H9 (cell line): ENCODE measurements at places on chromosomes 16 and 17. TPM values are rescaled to one million over a fixed set of nuclear protein-coding genes. Genes with fewer than 3 reads are reported as not detected.

DNA sequence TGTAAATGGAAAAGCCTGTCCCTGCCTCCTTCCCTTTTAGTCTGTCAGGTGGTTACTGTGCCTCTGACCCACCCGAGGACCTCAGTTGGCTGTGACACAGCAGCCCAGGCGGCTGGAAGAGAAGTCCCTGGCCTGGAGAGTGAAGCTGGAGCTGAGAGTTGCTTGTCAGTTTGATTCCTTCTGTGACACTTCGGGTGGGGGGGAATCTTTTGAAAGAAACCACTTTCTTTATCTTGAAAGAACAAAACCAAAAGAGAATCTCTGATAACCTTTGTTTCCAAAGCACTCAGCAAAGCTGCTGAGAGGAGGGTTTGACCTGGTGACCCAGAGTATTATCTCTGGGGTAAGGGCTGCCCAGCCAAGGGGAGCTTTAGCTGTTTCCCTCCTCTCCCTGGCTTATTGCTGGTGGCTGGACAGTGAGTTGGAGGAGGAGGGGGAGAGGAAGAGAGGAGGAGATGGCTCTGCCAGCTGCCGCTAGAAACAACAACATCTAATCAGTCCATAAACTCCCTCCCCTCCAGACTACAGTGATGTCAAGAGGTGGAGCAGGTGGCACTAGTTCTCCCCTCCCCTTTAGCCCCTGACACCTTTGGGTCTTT is 34.0 kb downstream of the YPEL2 start:
- no peak for DNase-seq

DNA sequence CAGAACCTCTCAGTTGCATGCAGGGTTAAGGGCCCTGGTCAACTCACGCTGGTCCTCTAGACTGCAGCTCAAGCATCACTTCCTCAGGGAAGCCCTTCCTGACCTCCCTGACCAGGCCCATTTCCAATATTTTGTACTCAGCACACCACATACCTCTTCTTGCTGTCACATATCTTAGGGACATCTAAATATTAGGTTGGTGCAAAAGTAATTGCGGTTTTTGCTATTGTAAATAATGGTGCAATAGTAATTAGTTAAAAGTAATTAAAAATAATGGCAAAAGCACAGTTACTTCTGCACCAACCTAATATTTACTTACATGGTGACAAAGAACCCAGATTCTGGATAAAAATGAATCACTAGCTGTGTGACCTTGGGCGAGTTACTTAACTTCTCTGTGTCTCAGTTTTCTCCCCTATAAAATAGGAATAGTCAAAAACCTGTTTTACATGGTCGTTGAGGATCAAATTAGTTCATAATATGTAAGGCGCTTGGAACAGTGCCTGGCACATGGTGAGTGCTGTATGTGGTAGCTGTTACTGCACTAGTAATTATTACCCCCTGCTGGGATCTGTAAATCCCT is 177.4 kb downstream of the PRKCB start:
- no peak for DNase-seq

Gene P2RX1
- total RNA-seq = 0.09 TPM in 1 of 2 replicates, not detected in the other

- DNase-seq = no peak
These were observed 5.1 kb upstream of the CISD3 start for GRCh38 chr17:38725066-38725465.

GRCh38 chr16:67436640-67437193 is 5.8 kb downstream of the HSD11B2 start:
- DNase-seq = no peak

Gene RAMP2
- 10.9 and 11.7 TPM in 2 replicates for total RNA-seq

GRCh38 chr16:15610369-15610871 is 32.5 kb downstream of the MARF1 start:
- DNase-seq = no peak

Gene ABCA3
- 8.0 and 9.5 TPM in 2 replicates for total RNA-seq

DNA sequence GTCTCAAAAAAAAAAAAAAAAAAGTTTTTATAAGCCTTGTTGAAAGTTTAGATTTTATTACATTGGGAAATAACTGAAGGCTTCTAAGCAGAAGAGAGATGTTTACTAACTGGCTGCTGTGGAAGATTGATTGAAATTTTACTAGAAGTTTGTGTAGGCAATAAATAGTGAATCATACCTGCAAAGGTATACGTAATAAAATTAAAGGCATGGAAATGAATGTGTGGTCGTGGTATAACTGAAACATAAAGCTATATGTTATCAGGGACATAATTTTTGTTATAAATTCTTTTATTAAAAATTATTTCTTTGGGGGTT is 8.7 kb downstream of the LUC7L3 start:
- no peak for DNase-seq

Gene RFFL
- 21.1 and 21.4 TPM in 2 replicates for total RNA-seq

Gene MRPL10
- total RNA-seq = 67.2 and 68.4 TPM in 2 replicates

Gene HOXB7
- not detected in 2 replicates for total RNA-seq

DNA sequence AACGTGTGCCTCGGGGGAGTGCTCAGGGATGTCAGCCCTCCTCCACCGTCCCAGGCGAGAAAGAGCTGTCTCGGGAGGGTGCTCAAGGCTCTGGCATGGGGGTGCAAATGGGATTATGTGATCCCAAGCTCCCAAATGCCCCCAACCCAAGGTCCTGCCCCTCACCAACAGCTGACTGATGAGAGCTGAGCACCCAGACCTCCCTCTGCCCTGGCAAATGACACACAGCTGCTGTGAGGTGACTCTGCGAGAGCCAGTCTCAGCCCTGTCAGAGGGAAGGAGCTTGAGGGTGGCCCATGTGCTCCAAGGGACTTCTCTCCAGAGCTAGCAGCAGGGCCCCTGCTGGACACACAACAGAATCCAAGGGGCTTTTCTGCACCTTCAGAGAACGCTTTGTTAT is 7.7 kb downstream of the CDH5 start:
- DNase-seq = no peak

DNA sequence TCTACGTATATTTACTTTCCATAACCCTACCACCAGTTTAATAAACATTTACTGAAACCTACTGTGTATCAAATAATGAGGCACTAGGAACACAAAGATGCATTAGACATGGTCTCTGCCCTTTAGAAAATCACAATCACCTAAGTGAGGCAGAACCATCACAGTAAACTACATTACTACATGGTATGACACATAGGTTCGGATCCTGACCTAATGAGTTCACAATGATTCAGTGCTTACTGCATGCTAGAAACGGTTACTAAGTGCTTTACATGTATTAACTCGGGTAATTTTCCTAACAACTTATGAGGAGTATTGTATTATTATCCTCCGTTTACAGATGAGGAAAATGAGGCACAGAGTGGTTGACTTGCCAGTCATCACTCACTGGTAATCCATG is 5.2 kb upstream of the SYNRG start:
- DNase-seq = no peak

Gene C16orf96
- 1.4 and 2.0 TPM in 2 replicates for total RNA-seq

- DNase-seq = no peak
These were observed 14.9 kb upstream of the KLHL11 start for GRCh38 chr17:41880130-41880529.

- no peak for DNase-seq
These were observed 162.6 kb downstream of the MAP2K6 start for GRCh38 chr17:69577098-69577497.

DNA sequence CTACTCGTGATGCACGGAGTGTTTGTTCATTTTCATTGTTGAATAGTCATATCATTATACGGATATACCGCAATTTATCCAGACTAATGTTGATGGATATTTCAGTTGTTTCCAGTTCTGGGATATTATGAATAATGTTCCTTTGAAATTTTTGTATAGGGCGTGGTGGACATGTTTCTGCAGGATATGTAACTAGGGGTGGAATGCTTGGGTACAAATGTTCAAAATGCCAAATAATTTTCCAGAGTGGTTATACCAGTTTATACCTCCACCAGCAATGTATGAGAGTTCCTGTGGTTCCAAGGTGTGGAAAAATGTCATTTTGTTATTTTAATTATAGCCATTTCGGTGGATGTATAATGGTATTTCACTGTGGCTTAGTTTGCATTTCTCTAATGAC is 53.6 kb downstream of the NUP88 start:
- DNase-seq = no peak

- DNase-seq = no peak
These were observed 18.1 kb upstream of the DHX40 start for GRCh38 chr17:59547131-59547915.

DNA sequence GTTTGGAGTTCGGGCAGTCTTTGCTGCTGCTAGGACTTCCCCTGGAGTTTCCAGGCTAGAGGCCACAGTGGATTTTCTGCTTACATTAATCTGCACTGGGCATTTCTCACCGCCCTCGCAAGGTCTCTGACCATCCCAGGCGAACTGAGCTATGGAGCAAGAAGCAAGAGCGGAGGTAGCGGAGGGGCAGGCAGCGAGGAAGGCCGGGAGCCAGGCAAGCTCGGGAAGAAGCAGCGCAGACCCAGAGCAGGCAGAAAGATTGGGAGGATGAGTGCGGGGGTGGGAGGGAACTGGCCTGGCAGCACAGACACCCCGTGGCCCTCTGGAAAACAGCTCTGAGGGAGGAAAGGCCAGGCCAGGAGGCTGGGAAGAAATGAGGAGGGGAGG is 3.8 kb downstream of the COTL1 start:
- DNase-seq = no peak

DNA sequence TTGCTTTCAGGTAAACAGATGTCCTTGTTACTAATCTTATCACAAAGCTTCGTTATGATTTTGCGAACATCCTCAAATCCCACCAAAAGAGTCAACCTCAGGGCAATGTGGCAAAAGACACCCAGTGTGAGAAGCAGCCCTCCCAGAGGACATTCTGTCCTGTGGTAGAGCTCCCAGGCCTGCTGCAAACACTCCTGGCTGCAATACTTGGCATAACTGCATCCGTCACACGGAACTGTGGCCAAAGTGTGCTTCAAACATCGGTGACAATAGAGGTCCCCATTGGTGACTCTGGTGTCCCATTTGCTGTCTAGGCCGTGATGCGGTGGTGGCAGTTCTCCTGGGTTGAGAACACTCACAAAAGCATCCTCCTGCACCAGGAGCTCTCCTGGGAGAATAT is 29.5 kb downstream of the SMYD4 start:
- no peak for DNase-seq

Gene NPTX1
- total RNA-seq = 20.5 and 20.8 TPM in 2 replicates

DNA sequence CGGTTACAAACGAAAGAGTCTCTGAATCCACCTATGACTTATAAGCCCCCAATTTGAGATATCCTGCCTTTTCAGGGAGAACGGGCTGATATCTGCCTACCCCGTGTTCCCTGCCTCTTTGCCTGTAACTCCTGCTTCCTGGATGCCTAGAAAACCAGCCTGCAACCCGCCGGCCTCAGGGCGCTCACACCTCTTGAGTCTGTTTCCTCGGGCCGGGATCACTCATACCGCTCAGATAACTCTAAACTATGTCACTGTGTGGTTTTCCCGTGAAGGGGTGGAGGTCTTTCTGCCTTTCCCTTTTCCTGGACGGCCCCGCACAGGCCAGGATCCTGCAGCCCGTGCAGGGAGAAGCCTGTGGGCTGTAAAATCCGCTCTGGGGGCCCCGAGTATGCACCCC is 10.4 kb downstream of the RPUSD1 start:
- DNase-seq = no peak

GRCh38 chr16:85018529-85019236 is 7.3 kb upstream of the ZDHHC7 start:
- no peak for DNase-seq
